HuH-7.5 (cell line): ENCODE measurements at places on chromosomes 4 and X.

GRCh38 chr4:10722957-10723356 lies 38.4 kb upstream of the CLNK start:
- DNase-seq: no peak

GRCh38 chrX:154123241-154124219 lies 20.5 kb upstream of the OPN1LW start:
- DNase-seq: no peak

- DNase-seq: no peak
Observed at GRCh38 chr4:183860119-183860518, 45.0 kb upstream of the STOX2 start.

- DNase-seq: peak; percentile 4
Observed at GRCh38 chrX:38717871-38718270, 83.4 kb upstream of the MID1IP1 start.

- no peak for DNase-seq
Observed at GRCh38 chrX:16063141-16063540, 60.2 kb upstream of the GRPR start.

GRCh38 chr4:168487282-168488035 lies 7.2 kb upstream of the DDX60L start:
- DNase-seq: no peak

DNA sequence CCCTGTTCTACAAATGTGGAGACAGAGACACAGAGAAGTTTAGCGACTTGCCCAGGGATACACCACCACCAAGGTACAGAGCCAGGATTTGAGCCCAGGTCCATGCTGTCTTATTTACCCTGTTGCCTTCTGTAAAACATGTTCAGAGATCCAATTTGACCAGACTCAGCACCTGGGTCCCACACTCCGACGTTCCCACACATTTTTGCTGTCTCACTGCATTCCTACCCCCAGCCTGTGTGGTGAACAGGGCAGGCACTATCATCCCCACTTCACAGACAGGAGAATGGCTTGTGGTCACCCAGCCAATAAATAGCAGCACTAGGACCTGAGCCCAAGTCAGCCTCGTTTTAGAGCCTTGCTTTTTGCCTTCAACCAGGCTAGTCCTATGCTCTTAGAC lies 102.8 kb downstream of the PJA1 start:
- no peak for DNase-seq

DNA sequence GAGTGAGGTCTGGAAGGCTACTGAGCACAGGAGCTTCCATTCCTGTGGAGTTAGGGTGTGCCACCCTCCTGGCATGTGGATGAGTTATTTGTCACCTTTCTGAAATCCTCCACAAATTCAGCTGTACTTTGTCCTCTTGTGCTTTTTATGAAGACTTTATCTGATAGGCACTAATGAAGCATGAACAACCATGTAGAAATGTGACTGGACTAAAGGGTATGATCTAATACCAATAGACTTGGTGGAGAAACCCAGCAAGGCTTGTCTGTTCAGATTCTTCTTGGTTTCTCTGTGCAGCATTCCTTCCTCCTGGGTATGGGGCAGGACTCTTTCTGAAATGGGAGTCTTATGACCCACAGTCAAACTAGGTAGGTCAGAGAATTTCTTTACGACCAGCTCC lies 9.6 kb downstream of the NBDY start:
- no peak for DNase-seq

GRCh38 chrX:96126182-96126581 lies 558.5 kb upstream of the DIAPH2 start:
- DNase-seq: no peak

DNA sequence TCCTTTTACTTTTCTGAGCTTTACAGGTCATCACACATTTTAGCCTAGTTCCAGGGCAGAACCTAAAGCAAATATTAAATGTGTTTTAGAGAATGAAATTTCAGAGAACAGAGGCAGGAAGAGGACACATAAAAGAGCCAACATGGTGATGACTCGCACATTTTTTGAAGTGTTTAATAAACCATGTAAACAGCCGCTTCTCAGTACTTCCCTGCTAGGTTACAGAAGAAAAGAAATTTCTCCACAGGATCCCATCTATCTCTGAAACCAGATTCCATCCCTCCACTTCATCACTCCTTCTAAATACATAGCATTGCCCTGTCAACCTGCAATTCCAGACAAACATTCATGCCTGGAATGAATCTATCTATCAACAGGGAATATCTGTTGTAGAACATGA lies 949.5 kb upstream of the PCDH7 start:
- no peak for DNase-seq
